ENCODE measurements at places on chromosomes 5 and 9.
A peak's percentile ranks its signal among the peaks of the same experiment; 100 is the strongest.

- no peaks in the 10 kb centered on the region for H3K36me3 ChIP-seq
- no peaks in the 10 kb centered on the region for H3K4me1 ChIP-seq
- H3K27me3 ChIP-seq: no peaks in the 10 kb centered on the region
- no peak overlapping the region for H3K4me3 ChIP-seq
Measured at GRCh38 chr9:81729135-81729534, 39.8 kb upstream of the TLE1 start.

GRCh38 chr5:132109494-132110053 is 36.0 kb downstream of the CSF2 start:
- peak overlapping the region; percentile 41 for H3K4me3 ChIP-seq
- peak overlapping the region; percentile 81 for H3K27ac ChIP-seq
- no peaks in the 10 kb centered on the region for H3K27me3 ChIP-seq
- H3K36me3 ChIP-seq: peaks cover 41% of the 10 kb centered on the region
- no peak for DNase-seq
- peaks cover 82% of the 10 kb centered on the region for H3K4me1 ChIP-seq

DNA sequence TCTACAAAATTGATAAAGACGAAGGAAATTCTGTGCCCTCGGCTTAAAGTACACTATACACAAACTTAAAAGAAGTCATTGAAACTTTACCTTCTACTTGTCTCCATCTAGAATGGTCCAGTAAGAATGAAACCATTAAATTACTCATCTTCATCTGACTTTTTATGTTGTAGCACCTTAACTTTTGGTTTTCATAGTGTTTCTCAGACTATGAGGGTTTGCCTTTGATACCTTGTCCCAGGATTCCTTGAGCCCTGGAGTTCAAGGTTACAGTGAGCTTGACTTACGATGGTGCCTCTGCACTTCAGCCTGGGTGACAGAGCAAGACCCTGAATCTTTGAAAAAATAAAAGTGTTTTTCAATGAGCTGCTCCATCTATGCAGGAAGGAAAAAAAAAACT is 132.2 kb downstream of the CDC42SE2 start:
- peak overlapping the region; percentile 87 for H3K27ac ChIP-seq
- no peaks in the 10 kb centered on the region for H3K27me3 ChIP-seq

GRCh38 chr5:8394965-8395364 is 526.0 kb downstream of the MTRR start:
- no peak overlapping the region for H3K4me3 ChIP-seq
- no peaks in the 10 kb centered on the region for H3K4me1 ChIP-seq

GRCh38 chr5:80318212-80318611 is 1.6 kb upstream of the SPZ1 start:
- H3K27ac ChIP-seq: no peak overlapping the region
- peaks cover 22% of the 10 kb centered on the region for H3K27me3 ChIP-seq
- DNase-seq: no peak
- no peaks in the 10 kb centered on the region for H3K4me1 ChIP-seq
- no peaks in the 10 kb centered on the region for H3K36me3 ChIP-seq

Measured in activated CD4-positive, alpha-beta memory T cell treated with anti-CD3 and anti-CD28 coated beads, Interleukin-2, amount 10 ng/mL, durations not matched to agents 7 days and 5 days (primary cell).